Psoas muscle (tissue), 8 donors: ENCODE measurements at places on chromosomes 7 and 10. TPM values are rescaled to one million over a fixed set of nuclear protein-coding genes. Genes with fewer than 3 reads are reported as not detected.
A peak's percentile ranks its signal among the peaks of the same experiment; 100 is the strongest.

Gene ANXA8L1
- 0.15 TPM for total RNA-seq

Gene NPY
- total RNA-seq, result not detected

Gene DYNC1I1
- total RNA-seq, result 3.1 TPM

Gene MLLT10
- 13.3 TPM for total RNA-seq

Gene C10orf67
- not detected for total RNA-seq

Gene NPY4R
- not detected for total RNA-seq

Gene GLCCI1
- total RNA-seq, result 8.0 TPM

Gene TMEM72
- not detected for total RNA-seq

Gene EN2
- total RNA-seq, result 0.21 TPM

Gene FAM25A
- not detected for total RNA-seq

Gene FKBP9
- total RNA-seq, result 23.2 TPM

Gene TFEC
- 0.77 TPM for total RNA-seq

GRCh38 chr10:99621454-99622251 is 1.4 kb upstream of the SLC25A28 start:
- DNase-seq, result no peak

DNA sequence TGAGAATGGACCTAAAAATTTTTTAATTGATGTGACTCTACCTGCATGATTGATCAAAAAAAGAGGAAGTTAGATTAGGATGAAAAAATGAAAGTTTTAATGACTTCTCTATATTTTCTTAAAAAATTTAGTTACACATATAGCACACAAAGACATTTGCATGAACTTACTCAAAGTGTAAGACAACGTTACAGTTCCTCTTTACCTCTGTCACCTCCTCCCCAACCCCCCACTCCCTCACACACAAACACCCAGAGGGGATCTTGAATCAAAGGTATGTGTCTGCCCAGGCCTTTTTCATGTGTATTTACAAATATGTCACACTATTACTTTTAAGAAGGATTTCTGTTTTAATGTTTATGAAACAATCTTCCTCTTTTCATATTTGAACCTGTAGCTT is 20.6 kb upstream of the CDCA7L start:
- DNase-seq, result no peak

- DNase-seq, result peak; percentile 71
These were observed 82.4 kb downstream of the ADCYAP1R1 start for GRCh38 chr7:31134246-31135188.

DNA sequence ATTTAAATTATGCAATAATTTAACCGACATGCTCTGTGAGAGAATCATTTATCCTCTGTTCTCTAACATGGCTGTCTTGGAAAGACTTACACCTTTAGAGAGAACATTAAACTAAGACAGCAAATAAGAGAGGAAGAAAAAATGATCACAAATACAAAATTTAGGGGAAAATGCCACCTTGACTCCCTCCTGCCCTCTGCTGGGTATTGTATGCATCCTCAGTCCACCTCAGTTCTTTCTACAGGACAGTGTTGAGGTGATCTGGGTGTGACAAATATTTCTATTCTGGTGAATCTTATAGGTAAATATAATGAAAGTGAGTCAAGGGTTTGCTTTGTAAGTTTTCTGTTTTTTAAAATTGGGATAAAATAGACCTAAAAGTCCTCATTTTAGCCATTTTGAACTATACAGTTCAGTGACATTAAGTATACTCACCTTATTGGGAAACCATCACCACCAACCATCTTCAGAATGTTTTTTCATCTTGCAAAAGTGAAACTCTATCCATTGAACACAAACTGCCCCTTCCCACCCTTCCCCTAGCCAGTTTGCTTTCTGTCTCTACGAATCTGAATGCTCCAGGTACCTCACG is 61.5 kb upstream of the ELMO1 start:
- DNase-seq, result no peak

- no peak for DNase-seq
These were observed 5.6 kb downstream of the MDH2 start for GRCh38 chr7:76053461-76053860.

DNA sequence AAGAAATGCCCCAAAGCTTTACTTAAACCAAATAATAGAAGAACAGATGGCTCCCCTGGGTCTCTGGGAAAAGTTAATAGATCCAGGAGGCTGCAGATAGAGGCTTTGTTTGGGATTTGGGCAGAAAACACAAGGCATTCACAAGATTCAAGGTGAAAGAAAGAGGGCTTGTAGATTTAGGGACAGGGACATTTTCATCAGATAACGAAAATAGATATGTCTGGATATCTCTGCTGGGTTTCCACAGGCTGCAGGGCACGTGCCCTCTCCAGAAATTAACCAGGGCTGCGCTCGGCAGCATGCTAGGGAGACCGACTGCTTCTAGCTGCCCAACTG is 14.9 kb downstream of the CARD11 start:
- no peak for DNase-seq

DNA sequence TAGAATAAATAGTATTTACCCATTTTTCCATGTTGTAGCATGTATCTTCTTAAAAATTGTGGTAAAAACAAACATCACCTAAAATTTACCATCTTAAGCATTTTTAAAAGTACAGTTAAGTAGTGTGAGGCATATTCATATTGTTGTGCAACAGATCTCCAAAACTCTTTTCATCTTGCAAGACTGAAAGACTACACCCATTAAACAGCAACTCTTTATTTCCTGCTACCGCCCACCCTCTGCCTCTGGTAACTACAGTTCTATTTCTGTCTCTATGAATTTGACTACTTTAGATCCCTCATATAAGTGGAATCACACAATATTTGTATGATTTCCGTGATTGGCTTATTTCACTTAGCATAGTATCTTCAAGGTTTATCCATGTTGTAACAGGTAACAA is 40.0 kb upstream of the AGBL3 start:
- no peak for DNase-seq

DNA sequence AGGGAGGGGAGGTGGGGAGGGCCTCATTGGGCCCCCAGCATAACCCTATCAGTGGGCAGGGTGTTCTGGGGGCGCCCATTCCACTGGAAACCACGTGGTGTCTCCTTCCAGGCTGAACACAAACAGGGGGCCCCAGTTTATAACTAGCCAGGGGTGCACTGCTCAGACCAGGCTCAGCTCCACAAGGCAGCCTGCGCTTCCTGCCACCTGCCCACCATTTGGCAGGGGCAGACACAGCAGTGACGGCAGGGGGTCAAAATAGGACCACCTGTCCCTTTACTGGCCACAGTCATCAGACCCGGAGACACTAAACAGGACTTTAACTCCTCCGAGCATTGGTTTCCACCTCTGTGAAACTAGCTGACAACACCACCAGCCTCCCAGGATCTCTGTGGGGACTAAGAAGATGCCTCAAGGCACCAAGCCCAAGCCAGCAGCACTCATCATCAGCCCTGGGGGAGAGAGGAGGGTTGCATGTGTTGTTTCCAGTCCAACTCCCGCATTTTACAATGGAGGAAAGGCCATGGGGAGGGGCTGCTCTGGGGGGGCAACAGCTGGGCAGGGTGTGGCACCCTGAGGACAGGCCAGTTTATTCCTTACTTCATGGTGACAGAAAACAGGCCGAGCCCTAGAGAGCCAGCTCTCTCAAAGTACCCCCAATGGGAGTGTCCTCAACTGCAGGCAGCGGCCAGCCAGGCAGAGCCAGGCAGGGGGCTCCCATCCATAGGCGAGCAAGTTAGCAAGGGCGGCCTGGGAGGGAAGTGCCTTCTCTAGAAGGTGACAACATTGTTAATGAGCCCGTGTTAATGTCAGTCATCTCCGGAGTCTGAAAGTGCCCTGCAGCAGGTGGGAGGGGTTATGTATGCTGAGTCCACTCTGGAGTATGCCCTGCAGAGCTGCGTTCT is 127.6 kb downstream of the TNS3 start:
- DNase-seq, result peak; percentile 32

DNA sequence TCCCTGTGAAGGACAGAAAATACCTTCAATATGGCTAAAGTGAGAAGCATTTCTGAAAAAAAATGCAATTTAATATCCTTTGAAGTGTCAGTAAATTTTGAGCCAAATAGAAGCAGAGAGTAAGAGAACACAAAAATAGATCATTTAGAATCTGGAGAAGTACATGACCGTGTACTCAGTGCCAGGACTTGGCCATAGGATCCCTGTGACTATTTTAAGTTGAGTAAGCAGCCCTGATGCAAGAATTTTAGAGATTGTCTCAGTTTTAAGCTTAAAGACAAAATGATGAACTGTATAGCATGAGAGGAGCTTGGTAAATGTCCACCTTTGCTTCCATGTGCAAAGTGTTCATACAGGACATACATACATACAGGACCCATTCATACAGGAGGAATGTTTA is 2.5 kb downstream of the PTER start:
- no peak for DNase-seq

DNA sequence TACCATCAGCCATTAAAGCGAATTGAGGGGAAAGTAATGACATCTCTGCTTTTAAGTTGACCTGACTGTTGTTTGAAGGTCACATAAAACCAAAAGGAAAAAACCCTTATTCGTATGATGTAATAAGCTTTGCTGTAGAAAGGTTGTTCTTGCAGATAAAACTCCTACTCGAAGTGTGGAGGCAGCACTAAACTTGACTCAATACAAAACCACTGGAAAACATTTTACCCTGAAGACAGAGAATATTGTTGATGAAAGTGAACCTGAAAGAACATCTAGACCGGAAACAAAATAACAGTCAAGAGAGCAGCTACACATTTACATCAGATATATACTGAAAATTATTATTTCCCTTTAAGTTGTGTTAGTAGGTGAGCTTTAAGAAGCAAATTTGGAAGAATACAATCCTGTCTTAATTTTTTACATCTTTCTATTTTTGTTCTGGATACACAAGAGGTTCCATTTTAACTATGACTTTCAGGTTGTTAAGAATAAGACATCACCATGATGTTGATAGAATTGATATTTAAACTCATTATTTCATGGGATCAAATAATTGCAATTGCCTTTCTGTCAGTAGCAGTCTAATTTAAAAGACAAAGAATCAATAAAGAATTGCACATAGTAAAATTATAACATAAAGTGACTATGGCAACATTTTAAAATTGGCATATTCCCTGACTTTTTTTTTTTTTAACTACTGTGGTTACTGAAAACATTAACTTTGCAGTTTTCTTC is 6.4 kb downstream of the ETV1 start:
- no peak for DNase-seq

GRCh38 chr10:71064413-71065118 is 147.8 kb upstream of the UNC5B start:
- peak; percentile 27 for DNase-seq

DNA sequence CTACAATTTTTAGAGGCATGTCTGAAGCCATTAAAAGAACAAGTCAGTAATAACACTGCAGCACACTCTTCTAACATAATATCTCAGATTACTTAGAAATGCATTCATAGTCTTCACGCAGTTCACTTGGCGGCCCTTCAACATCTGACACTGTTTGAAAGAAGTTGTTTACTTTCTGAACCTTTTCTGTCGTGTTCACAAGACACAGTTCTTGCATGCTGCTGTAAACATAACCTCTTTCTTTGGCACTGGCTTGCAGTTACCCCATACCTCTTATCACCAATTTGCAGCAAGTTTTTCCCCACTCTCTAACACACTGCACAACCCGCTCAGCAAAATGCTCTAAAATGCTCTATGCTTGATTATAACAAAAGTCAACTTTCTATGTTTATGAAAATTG is 12.0 kb downstream of the PIP4K2A start:
- DNase-seq, result no peak

DNA sequence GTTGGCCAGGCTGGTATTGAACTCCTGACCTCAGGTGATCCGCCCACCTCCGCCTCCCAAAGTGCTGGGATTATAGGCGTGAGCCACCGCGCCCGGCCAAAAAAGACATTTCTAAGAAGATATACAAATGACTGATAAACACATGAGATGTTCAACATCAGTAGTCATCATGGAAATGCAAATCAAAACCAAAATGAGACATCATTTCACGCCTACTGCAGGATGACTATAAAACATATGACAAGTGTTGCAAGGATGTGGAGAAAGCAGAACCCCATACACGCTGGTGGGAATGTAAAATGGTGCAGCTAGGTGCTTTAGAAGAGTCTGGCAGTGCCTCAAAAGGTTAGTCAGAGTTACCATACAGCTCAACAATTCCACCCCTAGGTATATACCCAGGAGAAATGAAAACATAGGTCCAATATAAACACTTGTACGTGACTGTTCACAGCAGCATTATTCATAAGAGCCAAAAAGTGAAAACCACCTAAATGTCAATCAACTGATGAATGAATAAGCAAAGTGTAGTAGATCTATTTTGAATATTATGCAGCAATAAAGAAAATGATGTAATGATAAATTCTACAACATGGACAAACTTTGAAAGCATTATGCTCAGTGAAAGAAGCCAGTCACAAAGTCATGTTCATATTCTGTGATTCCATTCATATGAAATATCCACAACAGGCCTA is 24.5 kb downstream of the TMEM209 start:
- DNase-seq, result no peak

DNA sequence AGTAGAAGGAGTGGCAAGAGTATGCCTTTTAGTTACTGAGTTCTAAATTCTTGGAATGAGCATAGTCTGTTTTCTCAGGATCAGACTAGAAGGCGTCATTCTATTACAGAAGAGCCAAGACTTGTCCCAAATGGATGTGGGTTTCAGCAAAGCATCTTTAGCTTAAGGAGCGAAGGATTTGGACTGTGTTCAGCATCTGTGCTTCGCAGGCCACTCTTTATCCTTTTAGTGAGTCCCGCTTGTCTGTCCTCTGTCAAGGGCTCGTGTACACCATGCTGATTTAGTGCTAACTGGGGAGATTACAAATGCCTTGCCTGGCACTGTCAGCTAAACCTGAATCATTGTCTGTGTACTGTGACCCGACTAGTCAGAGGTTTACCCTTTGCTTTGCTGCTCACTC is 465.7 kb downstream of the AUTS2 start:
- peak; percentile 12 for DNase-seq

DNA sequence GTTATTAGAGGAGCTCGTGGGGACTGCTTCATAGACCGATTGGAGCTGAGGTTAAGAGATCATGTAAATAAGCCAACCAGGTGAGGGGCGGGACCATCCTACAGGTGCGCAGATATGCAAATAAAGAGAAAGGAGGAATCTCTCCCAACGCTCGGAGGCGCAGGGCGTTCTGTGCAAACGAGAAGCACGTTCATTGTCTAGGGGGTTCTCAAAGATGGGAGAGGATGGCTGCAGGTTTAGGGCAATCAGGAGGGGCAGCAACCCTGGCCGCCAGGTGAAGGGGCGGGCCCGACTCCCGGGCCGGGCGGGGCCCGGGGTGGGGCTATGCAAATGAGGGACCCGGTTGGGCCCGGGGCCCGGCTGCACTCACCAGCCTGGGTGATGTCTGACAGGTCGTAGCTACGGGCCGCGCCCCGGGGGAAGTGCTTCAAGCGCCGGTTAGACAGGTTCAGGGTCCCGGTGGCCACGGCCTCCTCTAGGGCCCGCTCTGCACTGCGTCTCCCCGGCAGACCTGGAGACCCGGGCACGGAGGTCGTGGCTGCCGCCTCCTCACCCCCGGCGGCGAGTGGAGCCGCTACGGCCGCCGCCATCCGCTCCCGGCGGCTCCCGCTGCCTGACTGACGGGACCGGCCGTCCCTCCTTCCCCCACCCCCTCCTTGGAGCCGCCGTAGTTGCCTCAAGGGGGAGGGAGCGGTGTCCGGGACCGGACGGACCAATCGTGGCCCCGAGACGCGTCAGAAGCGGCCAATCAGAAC is at the start of gene LRCH4:
TSS of gene LRCH4 (minus strand) at position 619 of the 755 bp plus-strand sequence. CDS start at position 590, 29 bp downstream.
- DNase-seq, result no peak

GRCh38 chr10:102682981-102683380 is 31.2 kb downstream of the ARL3 start:
- no peak for DNase-seq

GRCh38 chr7:30990673-30991170 is 27.0 kb downstream of the GHRHR start:
- no peak for DNase-seq

- no peak for DNase-seq
These were observed 43.4 kb downstream of the MYOF start for GRCh38 chr10:93438613-93439253.

- DNase-seq, result no peak
These were observed 261.1 kb downstream of the AUTS2 start for GRCh38 chr7:69859342-69859741.
